ENCODE measurements at places on chromosomes 6 and 20.

DNA sequence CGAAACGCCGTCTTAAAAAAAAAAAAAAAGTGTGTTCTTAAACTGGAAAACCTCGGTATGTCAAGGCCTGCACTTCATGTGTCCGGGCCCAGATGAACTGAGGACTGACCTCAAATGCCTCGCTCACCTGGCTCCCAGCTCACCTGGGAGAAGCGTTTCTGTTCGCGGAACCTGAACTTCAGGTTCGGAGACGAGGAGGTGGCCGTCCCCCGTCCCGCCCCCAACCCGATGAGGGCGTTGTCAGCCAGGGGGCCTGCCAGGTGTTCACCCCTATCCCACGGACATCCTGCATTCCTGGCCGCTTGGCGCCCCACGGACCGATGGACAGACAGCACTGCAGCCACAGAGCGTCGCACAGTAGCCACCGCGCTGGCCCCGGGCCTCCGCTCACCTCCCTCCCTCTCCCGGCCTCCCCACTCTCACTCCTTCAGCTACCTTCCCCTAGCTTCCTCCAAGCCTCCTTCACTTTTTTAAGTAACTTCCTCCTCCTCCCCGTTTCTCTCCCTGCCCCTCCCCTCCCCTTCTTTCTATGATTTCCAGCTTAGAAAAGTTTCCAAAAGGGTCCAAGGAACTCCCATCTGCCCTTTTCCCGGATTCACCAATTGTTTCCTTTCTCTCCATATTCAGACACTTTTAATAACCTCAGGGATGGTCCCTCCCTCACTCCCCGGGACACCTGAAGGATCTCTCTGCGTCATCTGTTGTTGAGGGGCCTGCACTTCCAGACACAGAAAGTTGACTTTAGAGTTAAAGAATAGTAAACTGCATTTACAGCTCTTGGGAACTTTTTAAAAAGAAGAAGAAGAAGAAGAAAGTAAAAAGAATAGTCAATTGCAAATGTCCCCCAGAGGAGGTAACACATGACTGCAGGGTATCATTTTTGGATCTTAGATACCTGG is 22.7 kb upstream of the MCM3 start:
- ATAC-seq = no peak

- ATAC-seq = no peak
Observed at GRCh38 chr6:142443532-142443931, 141.7 kb downstream of the ADGRG6 start.

DNA sequence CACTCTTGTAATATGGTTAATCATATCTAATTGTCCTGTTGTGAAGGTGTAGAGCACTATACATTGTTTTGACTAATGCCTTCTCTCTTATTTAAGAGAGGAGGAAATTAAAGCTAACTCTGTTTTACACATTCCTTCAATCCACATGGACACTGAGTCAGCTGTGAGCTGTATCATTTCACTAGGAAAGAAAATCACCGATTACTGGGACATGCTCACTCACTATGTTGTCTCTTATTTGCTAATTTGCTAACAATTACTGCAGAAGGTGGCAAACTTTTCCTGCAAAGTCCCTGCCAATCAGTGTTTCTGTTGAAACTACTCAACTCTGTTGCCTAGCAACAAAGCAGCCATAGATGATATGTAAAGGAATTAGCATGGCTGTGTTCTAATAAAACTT is 98.2 kb downstream of the BCAS1 start:
- ATAC-seq = no peak

GRCh38 chr6:24233813-24234442 is 107.9 kb downstream of the NRSN1 start:
- no peak for ATAC-seq

DNA sequence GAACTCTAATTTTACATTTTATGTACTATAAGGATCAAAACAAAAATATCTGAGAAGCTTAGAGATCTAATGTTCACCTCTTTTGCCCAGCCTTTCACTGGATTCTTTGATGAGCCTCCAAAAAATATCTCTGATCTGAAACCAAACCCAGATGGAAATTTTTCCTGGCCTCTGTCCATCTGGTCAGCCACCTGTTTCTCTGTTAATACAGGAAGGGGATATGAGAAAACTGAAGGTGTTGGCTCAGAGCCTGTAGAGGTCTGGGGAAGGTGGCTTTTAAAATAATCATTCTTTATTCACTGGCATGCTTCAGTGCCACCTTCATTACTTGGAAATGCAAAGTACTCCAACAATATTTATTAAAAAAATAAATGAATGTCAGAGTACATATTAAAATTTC is 8.5 kb upstream of the MCM3 start:
- no peak for ATAC-seq

DNA sequence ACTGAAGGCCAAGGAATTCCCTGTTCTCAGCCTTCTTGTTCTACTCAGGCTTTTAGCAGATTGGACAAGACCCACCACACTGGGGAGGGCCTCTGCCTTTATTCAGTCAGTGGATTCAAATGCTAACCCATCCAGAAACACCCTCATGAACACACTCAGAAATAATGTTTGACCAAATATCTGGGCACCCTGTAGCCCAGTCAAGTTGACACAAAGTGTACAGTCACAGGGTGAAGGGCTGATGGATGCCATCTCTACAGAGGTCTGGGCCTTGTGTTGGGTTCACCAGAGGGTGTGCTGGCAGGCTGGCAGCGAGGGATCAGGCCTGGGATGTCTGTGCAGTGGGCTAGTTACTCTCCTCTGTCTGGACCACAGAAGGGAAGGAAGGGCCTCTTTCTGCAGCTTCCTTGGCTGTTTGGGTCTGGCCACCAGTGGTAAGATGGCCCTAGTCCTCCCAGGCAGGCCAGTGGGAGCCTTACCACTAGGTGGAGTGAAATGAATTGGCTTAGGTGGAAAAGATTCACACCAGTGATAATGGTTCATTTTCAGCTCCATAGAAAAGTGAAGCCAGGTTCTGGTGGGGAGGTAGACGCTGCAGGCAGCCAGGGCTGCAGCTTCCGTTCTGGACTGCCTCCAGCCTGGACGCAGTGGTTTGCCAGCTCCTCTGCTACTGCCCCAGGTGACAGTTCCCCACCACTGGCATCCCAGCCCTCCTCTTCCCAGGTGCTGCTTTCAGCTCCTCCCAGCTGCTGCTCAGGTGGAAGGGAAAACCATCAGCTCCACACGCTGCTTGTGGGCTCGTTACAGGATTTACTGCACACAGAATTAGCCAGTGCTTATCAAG is 9.2 kb downstream of the TUBB2A start:
- no peak for ATAC-seq

DNA sequence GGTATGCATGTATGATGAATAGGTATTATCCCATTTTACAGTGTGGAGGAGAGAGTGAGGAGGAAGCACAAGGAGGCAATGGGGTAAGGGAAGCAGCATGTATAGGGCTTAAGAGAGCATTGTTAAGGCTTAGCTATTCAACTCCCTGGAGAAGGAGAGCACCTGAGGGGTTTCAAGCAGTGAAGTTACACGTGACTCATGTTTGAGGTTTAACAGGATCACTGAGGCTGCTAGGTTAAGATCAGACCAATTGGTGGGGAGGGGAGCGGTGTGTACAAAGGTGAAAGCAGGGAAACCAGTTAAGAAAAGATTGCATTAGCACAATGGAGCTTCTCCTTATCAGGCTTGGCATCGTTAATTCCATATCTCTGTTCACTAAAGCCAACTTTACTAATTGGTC is 64.4 kb upstream of the NHSL1 start:
- ATAC-seq = no peak

- ATAC-seq = no peak
Observed at GRCh38 chr6:124984668-124985338, 22.6 kb downstream of the RNF217 start.

GRCh38 chr20:7828437-7828836 is 111.8 kb downstream of the HAO1 start:
- ATAC-seq = no peak

GRCh38 chr6:139847457-139847813 is 473.0 kb upstream of the CITED2 start:
- no peak for ATAC-seq

DNA sequence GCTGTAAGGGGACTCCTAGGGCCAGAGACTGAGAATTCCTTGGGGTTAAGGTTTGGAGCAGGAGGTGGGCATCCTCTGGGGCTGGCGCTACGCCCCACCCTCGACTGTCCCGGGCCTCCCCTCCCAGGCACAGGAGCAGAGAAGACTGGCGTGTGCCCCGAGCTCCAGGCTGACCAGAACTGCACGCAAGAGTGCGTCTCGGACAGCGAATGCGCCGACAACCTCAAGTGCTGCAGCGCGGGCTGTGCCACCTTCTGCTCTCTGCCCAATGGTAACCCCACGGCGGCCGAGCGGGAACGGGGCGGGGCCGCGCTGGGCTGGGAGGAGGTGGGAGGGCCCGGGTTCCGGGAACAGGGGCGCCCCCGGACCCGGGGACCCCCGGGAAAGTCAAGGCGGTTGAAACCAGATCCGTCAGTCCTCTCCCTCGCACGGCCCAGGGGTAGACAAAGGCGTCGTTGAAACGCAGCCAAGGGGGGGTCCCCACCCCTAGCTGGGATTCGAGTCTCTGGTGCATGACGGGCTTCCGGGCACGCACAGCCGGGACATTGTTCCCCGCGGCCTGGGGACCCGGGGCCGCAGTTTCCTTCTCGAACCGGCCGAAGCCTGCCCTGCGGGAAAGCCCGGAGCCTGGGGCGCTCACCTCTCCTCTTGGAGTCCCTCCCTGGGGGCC is 844 bp downstream of the WFDC2 start:
- peak; percentile 83 for ATAC-seq

DNA sequence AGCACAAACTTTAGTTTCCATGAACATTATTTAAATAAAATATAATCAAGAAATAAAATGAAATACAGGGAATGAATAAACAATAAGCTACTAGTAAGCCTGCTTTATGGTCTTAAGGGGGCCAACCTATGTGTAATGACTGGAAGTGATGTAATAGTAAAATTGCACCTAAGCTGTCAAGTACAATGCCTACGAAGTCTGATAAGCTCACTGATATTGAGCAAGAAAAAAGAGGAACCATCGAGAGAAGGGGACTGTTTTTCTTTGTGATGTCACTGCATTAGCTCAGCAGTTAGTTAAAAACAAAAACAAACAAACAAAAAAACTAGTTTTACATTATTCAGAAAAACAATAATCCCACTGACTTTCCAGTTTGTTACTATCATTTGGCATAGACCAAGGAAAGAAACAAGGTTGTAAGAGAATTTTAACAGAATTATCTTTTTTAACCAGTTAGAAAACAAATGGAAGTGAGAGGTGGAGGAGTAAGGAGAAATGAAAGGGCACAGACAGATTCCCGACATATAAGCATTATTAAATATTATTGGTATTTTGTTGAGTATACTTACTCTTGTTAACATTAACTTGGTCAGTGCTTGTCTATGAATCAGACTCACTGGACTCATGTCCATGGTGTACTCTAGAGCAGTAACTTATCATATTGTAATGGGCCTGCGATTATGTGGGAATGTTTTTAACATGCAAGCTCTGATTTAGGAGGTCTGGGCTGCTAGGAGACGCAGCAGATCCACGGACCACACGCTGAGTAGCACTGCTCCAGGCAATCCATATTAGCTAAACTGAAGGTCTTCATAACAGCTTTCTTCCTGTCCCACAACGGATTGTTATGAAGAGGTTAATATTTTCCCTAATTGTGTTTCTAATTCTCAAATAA is 99.6 kb upstream of the HMGCLL1 start:
- ATAC-seq = no peak

- ATAC-seq = no peak
Observed at GRCh38 chr6:44489910-44490604, 102.6 kb downstream of the CDC5L start.

GRCh38 chr6:25640891-25641290 is 11.1 kb upstream of the SCGN start:
- ATAC-seq = no peak

DNA sequence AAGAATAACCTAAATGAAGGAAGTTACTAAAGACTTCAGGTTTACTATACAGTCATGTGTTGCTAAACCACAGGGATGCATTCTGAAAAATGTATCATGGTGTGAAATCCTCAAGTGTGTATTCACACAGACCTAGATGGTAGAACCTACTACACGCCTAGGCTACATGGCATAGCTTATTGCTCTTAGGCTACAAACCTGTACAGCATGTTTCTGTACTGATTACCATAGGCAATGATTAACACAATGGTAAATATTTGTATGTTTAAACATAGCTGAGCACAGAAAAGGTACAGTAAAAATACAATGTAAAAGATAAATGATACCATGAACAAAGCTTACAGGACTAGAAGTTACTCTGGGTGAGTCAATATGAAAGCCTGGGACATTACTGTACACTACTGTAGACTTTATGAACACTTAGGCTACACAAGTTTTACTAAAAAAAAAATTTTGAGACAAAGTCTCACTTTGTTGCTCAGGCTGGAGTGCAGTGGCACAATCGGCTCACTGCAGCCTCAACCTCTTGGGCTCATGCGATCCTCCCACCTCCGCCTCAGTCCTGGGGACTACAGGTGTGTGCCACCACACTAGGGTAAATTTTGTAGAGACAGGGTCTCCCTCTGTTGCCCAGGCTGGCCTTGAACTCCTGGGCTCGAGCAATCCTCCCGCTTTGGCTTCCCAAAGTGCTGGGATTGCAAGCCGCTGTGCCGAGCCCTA is 36.0 kb downstream of the ADNP start:
- peak; percentile 70 for ATAC-seq

- ATAC-seq = no peak
Observed at GRCh38 chr6:48136856-48137255, 25.9 kb upstream of the PTCHD4 start.

DNA sequence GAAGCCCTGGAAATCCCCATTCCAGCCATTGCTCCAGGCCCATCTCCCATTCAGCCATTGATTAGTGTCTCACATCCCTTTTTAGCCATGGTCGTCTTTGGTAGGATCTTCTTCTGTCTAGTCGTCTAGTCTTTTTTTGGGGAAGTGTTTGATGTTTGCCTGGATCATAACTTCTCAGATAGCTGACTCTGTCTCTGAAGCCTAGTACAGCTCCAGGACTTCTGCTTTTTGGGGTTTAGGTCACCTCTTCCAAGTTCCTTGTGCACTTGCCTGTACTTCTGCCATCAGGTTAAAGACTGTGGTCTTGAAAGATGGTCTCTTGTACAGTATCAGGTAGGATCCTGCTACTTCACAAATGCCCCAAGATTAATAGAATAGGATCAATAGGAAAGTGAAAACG is 553.5 kb downstream of the PKHD1 start:
- ATAC-seq = no peak

GRCh38 chr6:107621229-107621937 is 131.5 kb downstream of the SOBP start:
- ATAC-seq = no peak

- no peak for ATAC-seq
Observed at GRCh38 chr6:167409079-167409478, 84.2 kb downstream of the TTLL2 start.
